ENCODE measurements at places on chromosomes 4 and X.

- no peak for DNase-seq
Observed at GRCh38 chrX:132497432-132497831, 8.6 kb upstream of the MBNL3 start.

DNA sequence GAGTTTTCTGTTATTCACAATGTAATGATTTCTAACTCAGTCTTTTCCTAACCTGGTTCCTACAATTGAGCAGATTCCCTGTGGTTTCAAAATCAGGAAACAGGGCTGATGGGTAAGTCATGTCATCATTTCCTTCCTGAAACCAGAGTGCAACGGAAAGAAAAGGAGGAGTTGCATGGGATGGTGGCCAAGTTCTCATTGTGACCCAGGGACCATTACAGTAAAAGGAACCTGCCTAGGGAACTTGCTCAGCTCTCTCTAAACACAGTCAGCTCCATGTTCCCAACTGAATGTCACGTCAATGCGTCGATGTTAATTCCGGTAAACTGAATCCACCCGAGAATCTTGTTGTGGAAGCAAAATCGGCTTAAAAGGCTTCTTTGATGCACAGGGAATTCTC lies 51.2 kb downstream of the LGI2 start:
- DNase-seq: no peak

DNA sequence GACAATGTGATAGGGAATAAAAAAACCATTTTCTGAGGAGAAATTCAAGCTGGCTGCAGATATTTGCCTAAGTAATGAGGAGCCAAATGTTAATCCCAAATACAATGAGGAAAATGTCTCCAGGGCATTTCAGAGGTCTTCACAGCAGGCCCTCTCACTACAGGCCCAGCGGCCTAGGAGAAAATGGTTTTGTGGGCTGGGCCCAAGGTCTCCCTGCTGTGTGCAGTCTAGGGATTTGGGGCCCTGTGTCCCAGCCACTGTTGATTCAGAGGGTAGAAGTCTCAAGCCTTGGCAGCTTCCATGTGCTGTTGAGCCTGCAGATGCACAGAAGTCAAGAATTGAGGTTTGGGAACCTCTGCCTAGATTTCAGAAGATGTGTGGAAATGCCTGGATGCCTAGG lies 778.7 kb downstream of the CENPC start:
- DNase-seq: no peak

GRCh38 chr4:149008415-149009025 lies 566.3 kb upstream of the NR3C2 start:
- no peak for DNase-seq

DNA sequence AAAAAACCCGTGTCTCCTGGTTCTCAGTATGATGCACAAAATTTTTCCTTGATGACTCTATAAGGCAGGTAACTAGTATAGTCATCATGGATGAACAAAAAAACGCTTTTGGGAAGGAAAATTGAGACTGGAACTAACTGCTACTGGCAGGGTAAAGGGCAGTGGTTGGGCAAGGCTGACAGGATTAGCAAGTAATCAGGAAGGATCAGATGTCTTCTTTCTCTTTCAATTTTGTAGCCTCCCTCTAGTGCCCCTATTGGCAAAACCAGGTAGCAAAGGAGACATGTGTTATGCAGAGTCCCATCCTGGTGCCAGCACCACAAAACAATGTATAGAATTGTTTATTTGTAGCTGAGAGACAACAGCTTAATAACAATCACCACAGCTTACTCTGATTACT lies 12.8 kb upstream of the SLITRK4 start:
- no peak for DNase-seq

GRCh38 chr4:162140051-162140683 lies 23.6 kb downstream of the FSTL5 start:
- no peak for DNase-seq

DNA sequence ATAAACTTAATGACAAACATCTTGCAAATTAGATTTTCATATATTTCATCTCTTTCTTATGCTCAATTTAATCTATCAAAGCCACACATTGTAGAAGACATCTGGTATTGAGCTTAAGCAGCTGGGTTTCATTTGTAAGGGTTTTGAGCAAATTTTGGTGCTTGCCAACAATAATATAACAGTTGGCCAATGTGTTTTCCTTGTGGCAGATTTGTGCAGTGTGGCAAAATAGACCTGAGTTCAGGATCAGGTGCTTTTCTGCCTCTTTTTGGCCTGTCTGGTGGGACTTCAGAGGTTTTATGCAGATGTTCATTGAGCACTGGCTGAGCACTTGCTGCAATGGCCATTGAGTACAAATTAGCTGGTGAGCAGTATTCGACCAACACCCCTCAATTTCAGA lies 301.9 kb downstream of the BMPR1B start:
- DNase-seq: no peak
